ENCODE measurements at places on chromosomes 4 and X.

- DNase-seq, result no peak
Measured at GRCh38 chr4:38046727-38047489, 86.7 kb downstream of the PTTG2 start.

DNA sequence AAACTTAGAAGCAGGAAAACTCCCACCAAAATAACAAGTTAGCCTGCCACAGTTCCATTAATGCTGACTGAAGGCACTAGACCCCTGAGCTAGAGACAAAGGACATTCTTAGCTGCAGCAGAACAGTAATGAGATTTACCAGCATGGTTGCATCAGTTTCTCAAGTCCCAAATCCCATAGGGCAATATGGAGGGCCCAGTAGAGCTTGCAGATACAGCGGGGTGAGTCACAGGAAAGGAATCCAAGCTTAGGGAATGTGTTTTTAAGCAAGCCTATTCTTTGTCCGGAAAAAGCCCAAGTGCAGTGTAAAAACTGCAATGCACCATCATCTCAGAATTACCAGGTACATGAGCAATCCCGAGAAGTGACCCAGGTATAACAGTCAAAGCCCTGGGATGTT lies 51.3 kb upstream of the EXOC1L start:
- peak; percentile 94 for DNase-seq

DNA sequence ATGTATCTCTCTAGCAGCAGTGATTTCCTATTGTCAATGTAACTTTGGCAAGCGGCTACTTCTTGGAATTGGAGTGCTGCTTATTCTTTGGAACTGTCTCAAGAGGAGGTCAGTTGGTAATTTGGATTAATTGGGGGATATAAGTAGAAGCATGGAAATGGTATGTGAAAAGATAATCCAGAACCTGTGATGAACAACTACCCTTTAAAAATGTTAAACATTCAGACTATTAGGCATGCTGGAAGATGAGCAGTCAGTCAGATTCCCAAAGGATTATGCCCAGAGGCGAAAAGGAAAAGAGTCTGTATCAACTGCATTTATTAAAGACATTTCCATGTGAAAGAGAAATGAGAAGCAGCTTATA lies 62.5 kb downstream of the SEC24D start:
- DNase-seq, result no peak

DNA sequence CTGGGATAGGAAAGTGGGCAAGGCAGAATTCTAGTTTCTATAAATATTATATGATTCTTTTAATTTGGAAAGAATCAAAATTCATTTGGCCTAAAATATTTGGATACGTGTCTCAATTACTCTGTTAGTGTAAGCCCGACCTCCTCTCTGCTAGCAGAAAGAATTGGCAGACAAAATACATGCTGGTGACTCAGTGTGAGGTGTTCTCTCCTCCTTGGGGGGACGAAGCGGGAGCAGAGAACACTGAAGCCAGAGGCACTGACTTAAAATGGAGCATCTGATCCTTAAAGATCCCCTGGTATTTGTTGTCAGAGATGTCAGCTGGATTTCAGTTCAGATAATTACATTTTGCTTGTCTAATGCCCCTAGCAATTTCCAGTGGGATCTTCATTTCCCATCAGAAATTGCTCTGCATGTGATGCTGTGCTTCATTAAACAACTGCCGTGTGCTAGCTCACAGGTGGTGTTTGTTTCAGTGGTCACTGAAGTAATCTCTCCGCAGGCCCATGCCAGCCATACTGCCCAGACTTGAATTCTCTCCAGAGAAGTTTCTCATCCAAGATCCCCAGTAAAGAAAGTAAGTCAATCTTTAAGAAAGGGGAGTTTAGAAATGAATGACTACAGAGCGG lies 188.7 kb upstream of the TLL1 start:
- DNase-seq, result peak; percentile 56
